CD8-positive, alpha-beta memory T cell (primary cell): ENCODE measurements at places on chromosomes 3 and 15. TPM values are rescaled to one million over a fixed set of nuclear protein-coding genes. Genes with fewer than 3 reads are reported as not detected.

GRCh38 chr3:108818404-108818803, 4.2 kb upstream of the TRAT1 start:
- H3K27ac ChIP-seq: no peak overlapping the region
- H3K4me3 ChIP-seq: no peak overlapping the region
- no peaks in the 10 kb centered on the region for H3K36me3 ChIP-seq
- peak; percentile 42 for DNase-seq
- H3K4me1 ChIP-seq: peaks cover 34% of the 10 kb centered on the region

GRCh38 chr3:45865563-45865962, 20.8 kb upstream of the CCR9 start:
- no peak overlapping the region for H3K4me3 ChIP-seq
- H3K27ac ChIP-seq: no peak overlapping the region
- DNase-seq: no peak
- no peaks in the 10 kb centered on the region for H3K36me3 ChIP-seq
- peaks cover 30% of the 10 kb centered on the region for H3K4me1 ChIP-seq
- no peaks in the 10 kb centered on the region for H3K27me3 ChIP-seq

TXNRD3 gene
- 1.3 TPM for total RNA-seq

DNA sequence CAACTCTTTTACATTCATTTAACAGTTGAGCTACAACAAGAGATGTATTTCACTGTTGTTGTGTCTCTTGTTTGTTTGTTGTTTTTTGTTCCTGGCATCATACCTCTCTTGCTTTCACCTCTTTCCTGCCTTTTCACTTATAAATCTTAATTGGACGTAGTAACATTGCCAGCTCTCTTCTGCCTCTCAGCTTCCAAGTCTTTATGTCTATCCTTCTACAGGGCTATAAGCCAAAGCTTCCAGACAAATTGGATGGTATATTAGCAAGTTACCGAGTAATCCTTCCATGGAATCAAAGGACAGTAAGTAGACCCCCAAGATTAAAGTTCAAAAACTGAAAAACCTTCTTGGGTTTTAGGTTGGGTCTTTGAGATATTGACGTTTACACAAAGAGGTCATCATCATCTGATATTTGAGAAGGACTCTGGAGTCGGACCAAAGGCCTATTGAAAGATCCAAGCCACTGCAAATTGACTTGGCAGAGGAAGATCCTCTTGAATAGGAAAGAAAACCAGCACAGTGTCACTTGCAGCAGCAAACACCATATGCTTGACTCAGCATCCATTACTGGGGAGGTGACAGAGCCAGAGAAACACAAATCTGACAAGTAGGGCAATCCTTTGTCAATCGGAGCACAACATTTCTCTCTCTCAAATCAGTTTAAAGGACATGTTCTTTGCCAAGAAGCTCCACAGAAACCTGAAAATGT, 648.5 kb upstream of the NR2F2 start:
- DNase-seq: no peak
- no peak overlapping the region for H3K4me3 ChIP-seq
- H3K27ac ChIP-seq: no peak overlapping the region
- H3K36me3 ChIP-seq: no peaks in the 10 kb centered on the region
- H3K27me3 ChIP-seq: no peaks in the 10 kb centered on the region

- H3K27me3 ChIP-seq: peaks cover 5% of the 10 kb centered on the region
- no peak overlapping the region for H3K27ac ChIP-seq
- H3K4me3 ChIP-seq: peak overlapping the region; percentile 8
- peaks cover 4% of the 10 kb centered on the region for H3K4me1 ChIP-seq
Measured at GRCh38 chr3:168096210-168096652, 507 bp upstream of the GOLIM4 start.

DNA sequence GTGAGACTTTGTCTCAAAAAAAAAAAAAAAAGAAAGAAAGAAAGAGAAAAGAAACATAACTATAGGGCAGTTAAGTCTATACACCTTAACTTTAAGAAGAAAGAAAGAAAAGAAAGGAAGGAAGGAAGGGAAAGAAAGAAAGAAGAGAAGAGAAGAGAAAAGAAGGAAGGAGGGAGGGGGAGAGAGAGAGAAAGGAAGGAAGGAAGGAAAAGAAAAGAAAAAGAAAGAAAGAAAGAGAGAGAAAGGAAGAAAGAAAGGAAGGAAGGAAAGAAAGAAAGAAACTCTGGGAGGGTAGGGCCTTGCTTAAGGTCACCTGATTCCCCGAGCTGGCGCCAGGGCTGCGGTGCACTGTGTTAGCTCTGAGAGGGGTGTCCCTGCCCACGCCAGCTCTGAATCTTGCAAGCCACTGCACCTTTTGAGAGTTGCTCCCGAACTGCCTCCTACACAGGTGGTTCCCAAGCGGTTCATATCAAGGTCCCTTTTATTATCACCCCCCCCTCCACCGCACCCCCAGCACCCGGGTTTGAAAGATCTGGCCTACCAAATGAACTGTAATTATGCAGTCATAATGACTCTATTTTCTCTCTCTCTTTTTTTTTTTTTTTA, 39.2 kb upstream of the VPS8 start:
- no peaks in the 10 kb centered on the region for H3K4me1 ChIP-seq
- no peak overlapping the region for H3K27ac ChIP-seq

TICRR gene
- 14.0 TPM for total RNA-seq

DNA sequence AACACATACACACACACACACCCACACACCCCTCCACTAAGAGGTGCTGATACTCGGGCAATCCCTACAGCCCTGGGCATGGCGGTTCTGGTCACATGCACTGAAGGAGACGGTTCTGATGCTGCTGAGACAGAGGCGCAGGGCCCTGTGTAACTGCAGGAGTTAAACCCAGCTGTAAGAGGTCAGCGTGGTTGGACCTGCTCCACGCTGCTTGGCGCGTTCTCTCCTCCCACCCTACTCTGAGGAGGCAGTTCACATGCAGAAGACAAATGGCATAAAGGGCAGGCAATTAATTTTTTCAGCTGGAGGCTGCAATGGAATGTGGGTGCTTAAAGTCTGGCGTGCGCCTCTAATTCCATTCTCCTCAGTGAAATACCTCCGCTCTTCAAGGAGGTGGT, 35.2 kb downstream of the GRK7 start:
- no peak for DNase-seq
- H3K27me3 ChIP-seq: no peaks in the 10 kb centered on the region
- no peak overlapping the region for H3K4me3 ChIP-seq
- peak overlapping the region; percentile 69 for H3K27ac ChIP-seq
- no peaks in the 10 kb centered on the region for H3K36me3 ChIP-seq

GRCh38 chr15:88661761-88662556, 23.1 kb downstream of the ISG20 start:
- H3K36me3 ChIP-seq: no peaks in the 10 kb centered on the region
- no peaks in the 10 kb centered on the region for H3K27me3 ChIP-seq
- no peak overlapping the region for H3K27ac ChIP-seq
- H3K4me1 ChIP-seq: peaks cover 41% of the 10 kb centered on the region

- peaks cover 1% of the 10 kb centered on the region for H3K4me1 ChIP-seq
- DNase-seq: no peak
- no peak overlapping the region for H3K4me3 ChIP-seq
- H3K36me3 ChIP-seq: no peaks in the 10 kb centered on the region
- H3K27me3 ChIP-seq: no peaks in the 10 kb centered on the region
- no peak overlapping the region for H3K27ac ChIP-seq
Measured at GRCh38 chr15:75037685-75038084, 14.3 kb downstream of the PPCDC start.

DNA sequence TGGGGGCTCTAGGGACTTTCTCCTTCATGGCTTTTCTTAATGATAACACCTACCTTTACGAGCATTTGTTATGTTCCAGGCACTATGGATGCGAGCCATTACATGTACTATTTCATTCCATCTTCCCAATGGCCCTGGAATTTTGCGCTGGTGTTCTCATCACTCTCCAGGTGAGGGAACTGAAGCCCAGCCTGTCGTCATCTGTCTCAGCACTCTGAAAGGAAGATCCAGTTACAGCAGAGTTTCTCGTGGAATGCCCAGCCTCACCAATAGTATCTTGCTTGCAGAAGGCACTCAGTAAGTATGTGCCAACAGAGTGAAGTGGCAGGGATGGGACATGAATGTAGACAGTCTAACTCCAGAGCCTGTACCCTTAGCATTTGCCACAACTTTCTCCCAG, 56.8 kb downstream of the NOX5 start:
- no peak overlapping the region for H3K4me3 ChIP-seq
- no peak overlapping the region for H3K27ac ChIP-seq
- no peak for DNase-seq
- H3K27me3 ChIP-seq: peaks cover 7% of the 10 kb centered on the region
- no peaks in the 10 kb centered on the region for H3K4me1 ChIP-seq

DNA sequence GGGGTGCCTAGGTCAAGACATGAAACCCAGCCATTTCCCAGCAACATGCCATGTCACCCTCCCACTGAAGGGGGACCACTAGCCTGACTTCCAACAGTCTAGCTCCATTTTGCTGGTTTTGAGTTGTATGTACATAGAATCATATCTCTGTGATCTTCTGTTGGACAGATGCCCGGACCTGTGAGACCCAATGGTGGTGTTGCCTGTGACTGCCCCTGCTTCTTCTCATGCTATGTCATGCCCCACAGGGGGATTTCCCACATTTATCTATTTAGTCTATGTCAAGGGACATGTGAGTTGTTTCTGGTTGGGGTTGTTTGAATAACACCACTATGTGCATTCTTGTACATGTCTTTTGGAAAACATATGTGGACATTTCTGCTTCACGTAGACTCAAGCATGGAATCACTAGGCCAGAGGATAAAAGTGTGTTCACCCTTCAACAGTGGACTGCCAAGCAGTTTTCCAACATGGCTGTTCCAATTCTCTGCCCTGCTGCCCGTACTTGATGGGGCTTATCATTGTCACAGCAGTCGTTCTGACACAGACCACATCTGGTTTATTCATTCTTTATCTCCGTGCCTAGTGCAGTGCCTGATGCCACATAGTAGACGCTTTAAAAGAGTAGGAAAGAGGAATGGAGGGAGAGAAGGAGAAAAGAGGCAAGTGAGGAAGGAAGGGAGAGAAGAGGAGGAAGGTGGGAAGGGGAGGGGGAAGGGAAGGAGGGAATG, 114.4 kb downstream of the TPRA1 start:
- no peak for DNase-seq
- no peaks in the 10 kb centered on the region for H3K4me1 ChIP-seq
- H3K4me3 ChIP-seq: no peak overlapping the region
- H3K27me3 ChIP-seq: no peaks in the 10 kb centered on the region

DNA sequence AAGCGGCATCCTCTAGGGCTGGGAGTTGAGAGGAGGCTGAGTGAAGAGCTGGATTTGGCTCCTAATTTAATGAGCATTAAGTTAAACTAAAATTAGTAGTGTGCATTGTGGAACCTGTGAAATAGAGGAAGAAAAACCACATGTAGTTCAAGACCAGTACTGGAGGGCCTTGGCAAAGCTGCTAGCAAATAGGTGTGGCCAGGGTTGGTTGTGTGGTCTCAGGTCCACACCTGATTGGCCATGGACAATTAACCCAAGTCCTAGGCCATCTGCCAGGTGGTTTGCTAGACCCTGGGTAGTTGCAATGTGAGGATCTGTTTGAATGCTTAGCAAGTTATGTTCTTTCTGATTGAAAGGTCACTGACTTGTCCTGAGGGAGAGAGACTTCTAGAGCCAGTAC, 275.5 kb downstream of the PDCD6IP start:
- no peak overlapping the region for H3K4me3 ChIP-seq
- H3K4me1 ChIP-seq: no peaks in the 10 kb centered on the region
- no peaks in the 10 kb centered on the region for H3K36me3 ChIP-seq
- DNase-seq: no peak
- no peak overlapping the region for H3K27ac ChIP-seq

TRPM1 gene
- total RNA-seq: not detected

DNA sequence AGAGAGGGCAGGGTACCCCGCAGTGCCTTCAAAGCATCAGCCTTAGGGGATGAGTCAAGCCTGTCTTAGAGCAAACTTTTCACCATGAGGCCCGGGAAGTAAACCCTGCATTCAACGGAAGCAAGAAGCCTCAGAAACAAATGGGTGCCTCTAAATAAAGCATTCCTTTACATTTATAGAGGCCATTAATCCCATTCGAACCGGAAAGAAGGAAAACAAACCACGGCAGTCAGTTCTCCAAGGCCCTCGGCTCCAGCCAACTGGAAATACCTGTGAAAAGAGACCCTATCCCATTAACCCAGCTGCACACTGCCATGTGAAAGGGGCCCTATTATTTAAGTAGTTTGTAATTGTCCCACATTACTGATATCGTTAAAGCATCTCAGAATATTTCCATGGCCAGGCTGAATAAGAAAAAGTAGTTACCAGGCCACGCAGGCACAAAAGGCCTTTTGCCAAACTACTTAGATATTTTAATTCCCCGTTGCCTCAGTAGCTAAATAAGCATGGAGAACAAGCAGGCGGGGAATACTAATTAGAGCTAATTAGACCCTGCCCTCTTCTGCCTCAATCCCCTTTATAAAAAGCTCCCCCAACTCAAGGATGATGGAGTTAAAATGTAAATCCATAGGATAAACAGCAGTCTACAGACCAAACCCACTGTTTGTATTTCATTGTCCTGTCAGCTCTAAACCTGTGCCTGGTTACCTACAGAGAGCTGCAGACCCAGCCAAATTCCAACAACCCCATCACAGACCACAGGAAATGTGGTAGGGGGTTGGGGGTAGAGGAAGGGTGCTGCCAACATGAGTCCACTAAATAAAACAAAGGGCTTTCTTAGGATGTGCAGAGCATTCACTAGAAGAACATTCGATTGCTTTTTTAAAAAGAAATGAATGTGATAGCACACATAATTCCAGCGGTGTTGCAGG, 4.1 kb downstream of the ITGB5 start:
- H3K36me3 ChIP-seq: no peaks in the 10 kb centered on the region
- peaks cover 4% of the 10 kb centered on the region for H3K27me3 ChIP-seq
- no peak overlapping the region for H3K27ac ChIP-seq
- H3K4me3 ChIP-seq: no peak overlapping the region
- no peaks in the 10 kb centered on the region for H3K4me1 ChIP-seq

KCNMB2 gene
- not detected for total RNA-seq

DNA sequence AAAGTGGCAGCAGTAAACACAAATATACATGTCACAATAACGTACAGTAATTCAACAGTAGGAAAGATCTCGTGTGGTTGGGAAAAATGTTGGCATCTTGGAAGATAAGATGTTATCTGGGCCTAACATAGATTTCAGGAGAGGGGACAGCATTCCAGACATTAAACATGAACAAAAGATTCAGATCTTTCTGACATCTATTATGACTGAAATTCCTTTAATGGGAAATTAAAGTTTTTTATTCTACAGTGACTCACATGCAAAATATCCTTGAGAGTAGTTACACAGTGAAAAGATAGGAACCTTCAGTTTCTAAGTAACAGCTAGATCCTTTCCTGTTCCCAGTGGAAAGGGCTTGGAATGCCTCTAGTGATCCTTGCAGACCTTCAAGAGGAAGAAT, 9.2 kb downstream of the NDUFB5 start:
- H3K27ac ChIP-seq: no peak overlapping the region
- no peak overlapping the region for H3K4me3 ChIP-seq
- no peaks in the 10 kb centered on the region for H3K36me3 ChIP-seq
- no peak for DNase-seq
- no peaks in the 10 kb centered on the region for H3K27me3 ChIP-seq
